ENCODE measurements at places on chromosomes 3 and 15. TPM values are rescaled to one million over a fixed set of nuclear protein-coding genes. Genes with fewer than 3 reads are reported as not detected.
A peak's percentile ranks its signal among the peaks of the same experiment; 100 is the strongest.

The CPLX3 gene
- total RNA-seq = not detected

The PLSCR5 gene
- not detected for total RNA-seq

The ACKR4 gene
- total RNA-seq = not detected

The SMCO1 gene
- total RNA-seq = not detected

The CCDC174 gene
- total RNA-seq = 17.5 TPM

The GOLGA6L7 gene
- not detected for total RNA-seq

GRCh38 chr3:51110586-51110985 is 274.5 kb upstream of the MANF start:
- H3K4me1 ChIP-seq = no peaks in the 10 kb centered on the region
- no peak overlapping the region for H3K27ac ChIP-seq
- no peak for DNase-seq
- H3K27me3 ChIP-seq = no peaks in the 10 kb centered on the region
- H3K4me3 ChIP-seq = no peak overlapping the region

GRCh38 chr15:65595960-65596359 is 15.0 kb downstream of the INTS14 start:
- H3K27ac ChIP-seq = no peak overlapping the region
- H3K36me3 ChIP-seq = peaks cover 41% of the 10 kb centered on the region
- peak; percentile 30 for DNase-seq

DNA sequence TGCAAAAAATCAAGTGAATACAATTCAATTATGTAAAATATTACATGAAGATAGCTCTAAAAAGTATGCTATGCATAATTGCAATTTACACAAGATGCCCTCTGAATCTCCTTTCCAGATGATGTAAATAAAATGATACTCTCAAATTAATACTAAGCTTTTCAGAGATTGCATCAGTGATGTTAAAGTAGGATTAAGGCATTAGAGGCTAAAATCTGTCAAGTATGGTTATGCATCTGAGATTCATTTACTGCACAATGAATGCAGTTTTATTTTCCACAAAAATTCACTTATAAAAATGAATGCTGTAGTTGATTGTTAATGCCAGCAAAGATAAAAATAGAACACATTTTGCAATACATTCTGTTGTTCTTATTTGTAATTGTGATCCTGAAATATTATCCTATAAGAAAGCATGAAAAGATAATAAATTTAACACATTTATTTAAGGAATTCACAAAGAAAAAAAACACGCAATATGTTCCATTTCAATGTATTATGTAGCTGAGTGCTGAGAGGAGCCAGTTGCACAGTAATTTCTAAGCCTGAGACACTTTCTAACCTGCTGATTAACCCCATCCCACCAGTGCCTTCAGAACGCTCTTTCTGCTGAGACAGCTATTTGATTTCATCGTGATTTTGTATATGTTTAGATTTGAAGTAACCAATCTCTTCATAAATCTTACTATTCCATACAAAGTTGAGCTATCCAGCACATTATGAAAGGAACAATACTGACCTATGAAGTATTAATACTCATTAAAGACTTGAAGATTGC is 224.4 kb downstream of the CADM2 start:
- H3K4me3 ChIP-seq = no peak overlapping the region
- H3K27ac ChIP-seq = no peak overlapping the region
- no peaks in the 10 kb centered on the region for H3K27me3 ChIP-seq
- H3K4me1 ChIP-seq = no peaks in the 10 kb centered on the region
- no peaks in the 10 kb centered on the region for H3K36me3 ChIP-seq

GRCh38 chr3:197599089-197599765 is 43.5 kb upstream of the BDH1 start:
- DNase-seq = peak; percentile 89
- H3K27me3 ChIP-seq = no peaks in the 10 kb centered on the region
- H3K4me3 ChIP-seq = no peak overlapping the region

- no peaks in the 10 kb centered on the region for H3K27me3 ChIP-seq
- peaks cover 7% of the 10 kb centered on the region for H3K4me1 ChIP-seq
- no peak overlapping the region for H3K27ac ChIP-seq
- no peak overlapping the region for H3K4me3 ChIP-seq
- H3K36me3 ChIP-seq = peaks cover 15% of the 10 kb centered on the region
Observed at GRCh38 chr3:43707266-43707665, 16.5 kb downstream of the ABHD5 start.

- H3K4me1 ChIP-seq = peaks cover 58% of the 10 kb centered on the region
- no peaks in the 10 kb centered on the region for H3K27me3 ChIP-seq
- DNase-seq = no peak
- peak overlapping the region; percentile 58 for H3K27ac ChIP-seq
- peaks cover 19% of the 10 kb centered on the region for H3K36me3 ChIP-seq
Observed at GRCh38 chr15:38642689-38643270, 78.2 kb upstream of the RASGRP1 start.

DNA sequence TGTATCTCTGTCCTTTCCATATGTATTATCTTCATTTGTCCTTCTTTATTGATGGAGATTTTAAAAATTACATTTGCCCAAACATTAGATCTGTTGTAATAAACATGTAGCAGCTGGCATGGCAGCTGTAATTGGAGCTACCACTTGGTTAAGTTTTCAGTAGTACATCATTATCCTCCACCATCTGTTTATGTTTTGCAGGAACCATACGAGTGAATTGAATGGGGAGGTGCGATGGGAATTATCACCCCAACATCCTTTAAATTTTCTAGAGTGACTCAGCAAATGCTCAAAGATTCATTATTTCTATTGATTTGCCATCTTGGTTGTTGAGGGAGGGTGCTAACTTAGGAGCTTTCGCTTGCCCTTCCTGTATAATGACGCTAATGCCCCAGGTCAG is 32.6 kb upstream of the NOX5 start:
- no peaks in the 10 kb centered on the region for H3K4me1 ChIP-seq
- H3K4me3 ChIP-seq = no peak overlapping the region
- H3K36me3 ChIP-seq = no peaks in the 10 kb centered on the region
- H3K27me3 ChIP-seq = peaks cover 2% of the 10 kb centered on the region

DNA sequence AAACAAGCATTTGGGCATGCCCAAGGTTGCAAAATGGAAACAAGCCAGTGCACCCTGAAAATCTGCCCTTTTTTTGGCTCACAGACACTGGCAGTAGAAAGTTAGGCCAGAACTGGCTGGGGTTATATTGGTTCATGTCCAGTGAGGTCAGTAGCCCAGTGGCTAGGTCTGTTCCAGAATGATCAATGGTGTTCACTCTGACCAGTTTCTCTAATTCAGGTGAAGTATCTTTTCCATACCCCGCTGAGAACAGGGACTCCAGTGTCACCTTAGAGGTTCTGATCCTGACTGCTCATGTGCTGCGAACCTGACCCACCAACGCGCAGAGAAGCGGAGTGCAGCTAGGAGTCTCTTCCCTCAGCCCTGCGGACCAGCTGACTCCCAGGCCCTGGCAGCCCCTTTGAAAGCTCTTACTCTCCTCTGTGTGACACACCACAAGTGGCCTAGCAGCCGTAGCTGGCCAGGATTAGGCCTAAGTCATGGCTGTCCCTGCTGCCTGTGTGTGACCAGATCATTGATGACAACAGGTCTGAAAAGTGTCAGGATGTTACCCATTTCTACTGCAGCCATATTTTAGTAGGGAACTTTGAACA is 123.5 kb downstream of the GHSR start:
- H3K27ac ChIP-seq = no peak overlapping the region
- no peaks in the 10 kb centered on the region for H3K27me3 ChIP-seq
- H3K36me3 ChIP-seq = no peaks in the 10 kb centered on the region
- H3K4me1 ChIP-seq = no peaks in the 10 kb centered on the region
- DNase-seq = no peak

- DNase-seq = no peak
- H3K27ac ChIP-seq = no peak overlapping the region
- no peaks in the 10 kb centered on the region for H3K27me3 ChIP-seq
- no peaks in the 10 kb centered on the region for H3K36me3 ChIP-seq
Observed at GRCh38 chr3:116417151-116417550, 28.1 kb downstream of the LSAMP start.

DNA sequence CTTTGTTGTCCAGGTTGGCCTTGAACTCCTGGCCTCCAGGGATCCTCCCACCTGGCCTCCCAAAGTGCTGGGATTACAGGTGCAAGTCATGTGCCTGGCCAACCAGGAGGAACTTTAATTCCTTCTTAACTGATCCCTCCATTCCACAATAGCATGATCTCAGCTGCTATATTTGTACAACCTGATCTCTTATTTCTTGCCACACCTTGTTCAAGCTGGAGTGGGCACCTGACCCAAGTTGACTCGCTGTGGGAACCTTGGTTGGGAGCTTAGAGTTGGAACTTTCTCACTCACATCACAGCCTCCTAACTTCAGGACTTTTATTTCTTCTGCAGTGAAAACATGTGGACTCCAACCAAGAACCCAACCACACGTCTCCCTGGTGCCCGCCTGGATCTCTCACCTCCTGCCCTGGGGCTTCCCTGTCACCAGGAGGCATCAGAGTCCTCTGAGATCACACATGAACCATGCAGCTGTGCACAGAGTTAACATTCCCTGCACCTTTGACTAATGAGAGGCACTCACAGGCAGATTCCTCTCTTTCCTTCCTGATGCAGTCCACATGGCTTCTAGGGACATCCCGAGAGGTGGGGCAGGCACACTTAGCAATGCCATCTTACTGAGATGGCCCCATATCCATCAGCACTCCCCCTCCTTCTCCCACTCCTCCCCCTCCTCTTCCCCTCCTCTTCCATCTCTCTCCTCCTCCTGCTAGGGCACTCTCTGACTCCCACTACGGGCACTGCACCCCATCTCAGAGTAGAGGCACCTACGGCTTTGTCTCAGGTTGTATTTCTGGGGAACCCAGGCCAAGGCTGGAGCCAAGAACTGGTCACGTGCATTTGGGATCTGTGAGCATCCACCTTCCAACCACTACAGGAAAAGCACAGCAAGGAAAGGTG is 9.7 kb upstream of the CYFIP1 start:
- no peaks in the 10 kb centered on the region for H3K27me3 ChIP-seq
- DNase-seq = no peak
- no peak overlapping the region for H3K27ac ChIP-seq
- no peak overlapping the region for H3K4me3 ChIP-seq

All from activated CD8-positive, alpha-beta T cell treated with anti-CD3 and anti-CD28 coated beads, Interleukin-2, amount 10 ng/mL, durations not matched to agents 7 days and 5 days (primary cell).